Mesothelial cell of epicardium (in vitro differentiated cells): ENCODE measurements at places on chromosomes 5 and 9.

DNA sequence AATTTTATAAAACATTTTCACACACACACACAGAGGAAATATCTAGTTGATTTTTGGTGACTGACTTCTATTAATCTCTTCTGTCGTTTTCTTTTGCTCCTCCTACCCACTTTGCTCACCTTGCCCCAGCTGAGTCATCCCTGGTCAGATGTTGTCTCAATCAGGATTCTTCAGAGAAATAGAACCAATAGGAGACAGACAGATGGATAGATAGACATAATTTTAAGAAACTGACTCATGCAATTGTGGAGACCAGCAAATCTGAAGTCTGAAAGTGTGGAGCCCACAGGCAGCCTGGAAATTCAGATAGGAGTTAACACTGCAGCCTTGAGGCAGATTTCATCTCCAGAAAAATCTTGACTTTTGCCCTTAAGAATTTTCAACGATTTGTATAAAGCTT, 37.0 kb upstream of the PIK3R1 start:
- no peaks in the 10 kb centered on the region for H3K27me3 ChIP-seq
- no peaks in the 10 kb centered on the region for H3K4me1 ChIP-seq
- no peaks in the 10 kb centered on the region for H3K36me3 ChIP-seq
- H3K4me3 ChIP-seq = no peak overlapping the region
- no peak overlapping the region for H3K27ac ChIP-seq

GRCh38 chr9:89498852-89499480, 1.1 kb upstream of the SEMA4D start:
- H3K27me3 ChIP-seq = peaks cover 7% of the 10 kb centered on the region
- peaks cover 27% of the 10 kb centered on the region for H3K4me1 ChIP-seq
- no peaks in the 10 kb centered on the region for H3K36me3 ChIP-seq

DNA sequence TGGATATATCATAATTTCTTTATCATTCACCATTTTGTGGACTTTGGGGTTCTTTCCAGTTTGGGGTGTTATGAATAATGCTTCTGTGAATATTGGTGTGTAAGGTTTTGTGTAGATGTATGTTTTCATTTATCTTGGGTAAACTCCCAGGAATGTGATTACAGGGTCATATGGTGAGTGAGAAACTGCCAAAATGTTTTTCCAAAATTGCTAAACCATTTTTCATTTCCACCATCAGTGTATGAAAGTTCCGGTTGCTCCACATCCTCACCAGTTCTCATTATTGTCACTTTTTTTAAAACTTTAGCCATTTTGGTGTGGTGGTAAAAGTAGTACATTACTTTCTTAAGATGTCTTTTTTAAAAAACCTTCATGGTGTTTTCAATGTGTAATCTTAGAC, 152.9 kb downstream of the NIPBL start:
- no peak overlapping the region for H3K4me3 ChIP-seq
- no peaks in the 10 kb centered on the region for H3K27me3 ChIP-seq
- DNase-seq = no peak
- no peaks in the 10 kb centered on the region for H3K4me1 ChIP-seq

DNA sequence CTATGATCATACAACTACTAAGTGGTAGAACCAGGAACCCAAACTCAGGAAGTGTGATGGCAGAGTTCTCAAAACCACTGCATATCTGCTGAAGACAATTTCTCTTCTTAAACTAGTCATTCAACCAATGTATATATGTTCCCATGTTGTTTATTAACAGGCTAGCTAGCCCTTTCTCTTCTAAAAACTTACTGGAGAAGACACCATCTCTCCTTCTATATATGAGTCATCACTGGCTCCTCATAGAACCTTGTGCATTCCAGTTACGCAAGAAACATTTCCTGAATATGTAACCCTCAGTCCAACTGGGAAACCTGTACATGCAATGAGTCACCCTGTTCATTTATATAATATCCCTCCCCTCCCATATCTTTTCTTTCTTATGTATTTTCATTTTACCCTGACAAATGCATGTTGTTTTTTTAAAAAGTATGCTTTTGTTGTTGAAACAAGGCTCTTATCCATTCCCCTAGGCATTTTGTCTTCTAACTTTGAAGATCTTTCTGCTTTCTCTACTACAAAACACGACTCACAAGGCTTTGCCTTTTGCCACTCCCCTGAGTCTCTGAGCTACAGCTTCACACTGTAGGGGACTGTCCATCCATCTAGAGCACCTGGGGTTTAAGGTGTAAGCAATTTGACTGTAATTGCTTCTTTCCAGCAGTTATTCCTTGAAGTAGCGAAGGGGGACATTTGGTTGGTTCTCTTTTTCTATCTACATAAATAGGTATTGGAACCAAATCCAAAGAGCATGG, 119.5 kb downstream of the ANXA1 start:
- H3K4me1 ChIP-seq = peaks cover 7% of the 10 kb centered on the region
- H3K4me3 ChIP-seq = no peak overlapping the region
- no peak overlapping the region for H3K27ac ChIP-seq
- no peak for DNase-seq

DNA sequence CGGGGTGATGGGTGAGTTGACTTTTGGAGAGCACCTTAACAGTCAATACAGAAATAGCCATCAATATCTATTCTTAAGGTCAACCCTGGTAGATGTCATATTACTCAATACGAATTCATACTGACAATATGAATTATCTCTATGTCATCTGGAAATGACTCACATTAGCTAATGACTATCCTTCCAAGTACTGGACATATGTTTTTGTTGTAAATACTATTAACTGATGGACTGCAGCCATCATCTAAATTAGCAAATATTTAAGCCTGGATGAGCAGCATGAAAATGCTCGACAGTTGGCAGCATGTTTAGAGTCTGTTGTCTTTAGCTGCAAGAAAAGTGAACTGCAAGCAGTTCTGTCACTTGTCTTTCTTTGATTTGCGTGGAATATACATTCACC, 19.6 kb upstream of the ISOC1 start:
- H3K27ac ChIP-seq = no peak overlapping the region
- no peaks in the 10 kb centered on the region for H3K27me3 ChIP-seq
- DNase-seq = no peak
- H3K36me3 ChIP-seq = no peaks in the 10 kb centered on the region

DNA sequence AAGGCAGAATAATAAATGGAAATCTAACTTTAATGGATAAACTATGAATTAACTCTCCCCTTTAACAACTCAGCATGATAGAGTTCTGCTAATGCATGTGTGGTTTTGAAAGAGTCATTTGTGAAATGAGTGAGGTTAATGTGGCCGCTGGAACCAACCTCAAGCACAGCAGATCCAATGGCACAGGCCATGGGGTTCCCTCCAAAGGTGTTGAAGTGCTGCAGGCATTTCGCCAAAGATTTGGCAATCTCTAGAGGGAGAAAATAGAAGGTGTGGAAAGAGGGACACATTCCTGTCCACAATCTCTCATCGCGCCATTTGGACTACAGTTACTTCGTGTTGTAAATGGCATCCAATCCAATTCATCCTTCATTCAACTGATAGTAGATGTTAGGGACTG, 35.0 kb downstream of the AGXT2 start:
- H3K36me3 ChIP-seq = no peaks in the 10 kb centered on the region
- H3K4me1 ChIP-seq = peaks cover 12% of the 10 kb centered on the region
- no peak for DNase-seq
- no peaks in the 10 kb centered on the region for H3K27me3 ChIP-seq

- no peaks in the 10 kb centered on the region for H3K36me3 ChIP-seq
- H3K4me3 ChIP-seq = no peak overlapping the region
- no peaks in the 10 kb centered on the region for H3K27me3 ChIP-seq
- DNase-seq = peak; percentile 53
These were observed 24.9 kb upstream of the SH3PXD2B start for GRCh38 chr5:172479034-172479783.

DNA sequence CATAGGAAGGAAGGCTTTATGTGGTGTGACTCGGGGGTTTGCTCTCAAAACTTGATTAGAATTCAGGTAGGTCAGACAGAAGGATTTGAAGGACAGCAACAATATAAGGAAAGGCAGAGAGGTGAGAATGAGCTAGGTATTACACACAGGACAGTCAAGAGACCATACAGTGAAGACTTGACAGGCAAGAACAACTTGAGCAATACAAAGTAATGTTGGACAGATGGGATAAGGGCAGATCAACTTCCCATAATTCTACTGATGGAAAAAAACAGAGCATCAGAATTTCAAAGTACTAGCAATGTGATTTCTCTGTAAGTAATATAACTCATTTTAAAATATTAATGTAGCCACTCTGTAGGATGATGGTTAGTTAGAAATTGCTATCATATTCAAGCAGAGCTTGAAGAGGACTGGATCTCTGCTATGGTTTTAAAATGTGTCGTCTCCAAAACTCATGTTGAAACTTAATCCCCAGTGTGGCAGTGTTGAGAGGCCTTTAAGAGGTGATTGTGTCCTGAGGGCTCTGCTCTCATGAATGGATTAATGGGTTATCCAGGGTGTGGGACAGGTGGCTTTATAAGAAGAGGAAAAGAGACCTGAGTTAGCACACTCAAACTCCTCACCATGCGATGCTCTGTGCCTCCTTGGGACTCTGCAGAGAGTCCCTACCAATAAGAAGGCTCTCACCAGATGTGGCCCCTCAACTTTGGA, 22.4 kb upstream of the HOMER1 start:
- H3K27ac ChIP-seq = no peak overlapping the region
- H3K36me3 ChIP-seq = no peaks in the 10 kb centered on the region
- H3K4me1 ChIP-seq = no peaks in the 10 kb centered on the region
- no peak for DNase-seq
- H3K27me3 ChIP-seq = no peaks in the 10 kb centered on the region

DNA sequence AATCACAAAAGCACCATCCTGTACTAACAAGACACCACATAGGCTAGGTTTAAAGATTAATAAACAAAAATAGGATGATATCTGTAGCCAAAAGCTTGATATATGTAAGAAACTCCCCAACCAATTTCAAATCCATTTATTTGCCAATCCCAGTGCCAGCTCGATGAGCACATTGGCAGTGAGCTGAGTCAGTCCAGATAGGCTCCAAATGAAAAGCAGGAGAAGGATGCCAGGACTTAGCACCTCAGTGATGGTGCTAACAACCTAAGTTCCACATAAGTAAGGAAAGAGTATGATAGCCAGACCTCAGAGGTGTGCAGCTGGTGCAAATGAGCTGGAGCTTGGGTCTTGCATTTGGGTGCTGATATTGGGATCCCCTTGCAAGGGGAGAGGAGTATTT, 158.1 kb downstream of the SIL1 start:
- no peak for DNase-seq
- peaks cover 30% of the 10 kb centered on the region for H3K36me3 ChIP-seq

GRCh38 chr5:68710514-68710913, 383.3 kb upstream of the SLC30A5 start:
- no peak overlapping the region for H3K4me3 ChIP-seq
- H3K4me1 ChIP-seq = peaks cover 3% of the 10 kb centered on the region
- H3K27ac ChIP-seq = no peak overlapping the region

DNA sequence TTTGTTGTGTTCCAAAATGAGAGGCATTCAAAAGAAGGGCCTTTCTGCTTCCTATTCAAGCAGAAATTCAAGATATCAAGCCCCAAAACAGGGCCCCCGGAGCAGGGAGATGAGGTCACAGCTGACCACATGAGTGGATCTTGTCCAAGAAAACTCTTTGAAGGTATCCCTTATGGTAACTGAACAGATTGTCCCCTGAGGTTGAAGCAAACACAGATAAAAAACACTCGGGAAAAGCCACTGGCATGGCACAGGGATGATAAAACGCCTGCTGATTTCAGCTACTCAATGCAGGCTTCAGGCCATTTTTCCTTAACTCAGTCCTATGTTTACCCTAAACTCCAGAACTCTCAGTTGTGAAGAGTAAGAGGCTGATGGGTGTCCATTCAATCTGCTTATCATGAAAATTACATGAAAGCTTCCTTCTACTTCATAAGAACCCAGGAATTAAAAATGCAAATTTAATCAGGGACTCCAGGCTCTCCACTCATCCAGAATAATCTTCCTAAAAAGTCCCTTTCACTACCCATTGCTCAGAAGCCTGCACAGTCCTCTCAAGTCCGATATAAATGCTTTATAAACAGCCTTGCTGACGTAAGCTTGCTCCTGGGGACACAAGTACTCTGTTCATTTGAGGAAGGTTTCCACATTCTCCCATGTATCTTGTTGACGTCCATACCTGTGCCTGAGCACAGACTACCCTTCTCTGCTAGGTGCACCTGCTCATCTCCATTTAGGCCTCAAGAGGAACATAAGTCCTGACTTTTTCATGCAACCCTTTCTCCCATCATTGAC, 35.9 kb upstream of the SLC1A3 start:
- H3K4me3 ChIP-seq = no peak overlapping the region
- peaks cover 3% of the 10 kb centered on the region for H3K4me1 ChIP-seq
- no peaks in the 10 kb centered on the region for H3K27me3 ChIP-seq
- H3K27ac ChIP-seq = peak overlapping the region; percentile 36

DNA sequence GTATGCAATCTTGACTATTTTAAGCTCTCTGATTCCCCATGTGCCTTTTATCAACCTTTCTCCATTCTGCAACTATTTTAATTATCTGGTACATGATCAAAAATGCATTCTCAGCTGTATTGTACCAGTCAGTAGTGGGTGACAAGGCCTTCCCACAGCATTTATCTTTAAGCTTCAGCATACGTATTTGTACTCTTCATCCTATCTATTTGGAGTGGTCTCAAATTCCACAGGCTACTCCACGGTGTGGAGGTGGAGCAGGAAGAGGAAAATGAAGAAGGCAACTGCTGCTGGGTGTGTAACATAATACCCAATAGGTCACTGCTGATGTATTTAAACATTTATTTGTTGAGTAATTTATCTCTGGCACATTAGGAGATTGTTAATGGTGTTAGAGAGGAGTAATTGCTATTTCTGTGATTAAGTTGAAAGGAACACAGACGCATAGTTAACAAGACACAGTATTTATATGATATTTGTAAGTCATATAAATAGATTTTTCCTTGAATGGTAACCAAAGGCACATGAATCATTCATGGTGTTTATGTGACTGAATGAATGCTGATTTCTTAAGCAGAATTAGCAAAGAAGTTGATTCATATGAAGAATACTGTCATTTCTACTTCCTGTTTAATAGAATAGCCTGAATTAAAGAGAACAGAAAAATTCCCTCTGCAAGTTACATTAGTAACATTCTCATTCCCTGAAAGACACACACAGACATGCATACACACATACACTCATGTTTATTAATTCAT, 153.8 kb upstream of the NR3C1 start:
- peaks cover 15% of the 10 kb centered on the region for H3K4me1 ChIP-seq
- no peak overlapping the region for H3K4me3 ChIP-seq
- no peak for DNase-seq
- H3K27me3 ChIP-seq = no peaks in the 10 kb centered on the region
- no peaks in the 10 kb centered on the region for H3K36me3 ChIP-seq

DNA sequence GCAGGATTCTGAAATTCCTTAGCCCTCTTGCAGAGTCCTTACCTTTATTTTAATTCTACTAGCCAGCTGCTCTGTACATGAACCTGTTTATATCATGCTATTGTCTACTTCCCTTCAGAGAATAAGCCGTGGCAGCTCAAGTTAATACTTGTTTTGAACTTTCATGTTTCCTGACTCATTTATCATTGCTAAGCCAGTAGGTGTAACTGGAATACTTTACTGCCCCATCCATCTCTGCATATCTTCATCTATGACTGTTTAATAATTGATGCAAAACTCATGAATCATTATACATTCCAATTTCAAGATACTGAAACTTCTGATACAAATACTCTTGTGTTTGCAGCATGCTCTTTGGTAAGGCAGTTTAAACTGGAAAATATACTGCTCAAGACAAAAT, 174.7 kb downstream of the PPP2R2B start:
- H3K4me1 ChIP-seq = peaks cover 58% of the 10 kb centered on the region
- peaks cover 4% of the 10 kb centered on the region for H3K36me3 ChIP-seq
- H3K27me3 ChIP-seq = no peaks in the 10 kb centered on the region
- H3K4me3 ChIP-seq = no peak overlapping the region
- DNase-seq = no peak
- peak overlapping the region; percentile 65 for H3K27ac ChIP-seq

GRCh38 chr9:123658792-123659191, 271.1 kb downstream of the DENND1A start:
- peaks cover 40% of the 10 kb centered on the region for H3K4me1 ChIP-seq
- H3K36me3 ChIP-seq = peaks cover 29% of the 10 kb centered on the region
- no peak overlapping the region for H3K27ac ChIP-seq
- peaks cover 34% of the 10 kb centered on the region for H3K27me3 ChIP-seq
